ENCODE measurements at places on chromosomes 1 and 21.

DNA sequence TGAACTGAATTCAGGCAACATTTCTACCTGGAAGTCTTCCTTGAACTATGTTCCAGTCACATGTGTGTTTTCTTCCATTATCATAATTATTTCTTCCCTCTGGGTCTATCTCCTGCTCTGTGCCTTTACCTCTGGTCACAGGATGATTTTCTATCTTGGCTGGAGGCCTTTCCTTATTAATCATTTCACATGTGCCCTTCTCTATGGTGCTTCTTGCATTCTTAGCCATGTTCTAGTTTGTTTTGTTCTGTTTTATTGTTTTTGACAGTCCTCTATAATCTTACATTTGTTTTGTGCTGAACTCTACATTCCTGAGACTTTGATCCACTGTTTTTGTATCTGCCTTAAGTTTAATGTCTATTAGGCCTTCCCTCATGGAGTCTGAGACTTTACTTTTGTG is 51.0 kb downstream of the SGIP1 start:
- DNase-seq: no peak

GRCh38 chr1:24459551-24460266 is 42.9 kb upstream of the RCAN3 start:
- no peak for DNase-seq

- no peak for DNase-seq
Observed at GRCh38 chr1:21435646-21436487, 4.1 kb upstream of the NBPF3 start.

DNA sequence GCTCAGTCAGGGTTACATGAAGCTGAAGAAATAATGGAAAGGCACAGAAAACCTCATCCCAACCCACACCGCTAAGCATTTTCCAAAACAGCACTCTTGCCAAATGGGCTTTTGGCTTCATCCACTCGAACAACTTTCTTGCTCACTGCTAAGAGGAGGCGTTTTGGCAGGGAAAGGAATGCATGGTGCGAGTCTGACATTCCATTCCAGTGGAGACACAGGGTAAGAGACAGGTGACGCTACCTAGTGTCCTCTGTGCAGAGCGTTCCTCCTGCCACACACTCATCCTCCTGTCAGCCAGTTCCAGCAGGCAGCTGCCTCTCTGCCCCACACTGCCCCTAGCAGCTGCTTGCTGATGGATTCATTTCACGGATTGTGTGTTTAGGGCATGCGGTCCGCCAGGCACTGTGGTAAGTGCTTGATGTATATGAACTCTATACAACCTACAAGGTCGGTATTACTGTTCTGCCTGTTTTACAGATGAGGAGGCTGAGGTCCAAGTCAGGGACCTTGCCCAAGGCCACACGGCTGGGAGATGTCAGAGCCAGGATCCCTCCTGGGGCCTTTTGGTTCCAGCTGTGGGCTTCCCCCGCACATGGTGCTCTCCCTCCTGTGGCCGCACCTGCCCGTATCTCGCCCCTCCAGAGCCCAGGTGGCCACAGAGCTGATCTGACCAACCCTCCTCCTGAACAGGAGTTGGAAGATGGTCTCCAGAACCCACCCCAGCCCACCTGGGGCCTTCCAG is 25.7 kb upstream of the BACE2 start:
- DNase-seq: no peak

DNA sequence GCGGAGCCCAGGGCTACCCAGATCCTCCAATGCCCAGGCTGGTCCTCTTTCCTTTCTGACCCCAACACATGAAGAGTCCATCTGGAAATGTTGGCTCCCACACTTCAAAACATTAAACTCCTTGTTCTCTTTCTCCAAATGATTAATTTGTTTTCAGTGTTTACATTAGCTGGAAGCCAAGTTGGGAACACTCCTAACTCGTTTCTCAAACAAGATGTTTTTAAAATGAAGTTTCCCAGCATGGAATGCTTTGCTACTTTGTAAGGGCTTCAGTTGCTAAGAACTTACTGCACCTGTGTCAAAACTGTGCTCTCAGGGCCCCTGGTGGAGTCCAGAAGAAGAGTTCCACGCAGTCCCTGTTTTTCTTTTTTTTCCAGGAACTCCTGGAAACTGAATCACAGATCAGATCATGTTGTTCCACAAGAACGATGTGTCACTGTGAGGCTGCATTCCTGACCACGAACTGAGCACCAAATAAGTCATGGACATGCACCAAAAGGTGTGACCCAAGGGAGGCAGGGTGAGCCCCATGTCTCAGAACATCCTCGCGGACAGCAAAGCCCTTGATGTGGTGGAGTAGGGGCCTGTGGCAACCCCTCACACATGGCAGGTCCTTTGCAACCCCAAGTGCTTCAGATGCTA is 257.3 kb downstream of the KCNJ6 start:
- DNase-seq: no peak

- DNase-seq: no peak
Observed at GRCh38 chr21:44914176-44914874, 6.4 kb downstream of the ITGB2 start.

DNA sequence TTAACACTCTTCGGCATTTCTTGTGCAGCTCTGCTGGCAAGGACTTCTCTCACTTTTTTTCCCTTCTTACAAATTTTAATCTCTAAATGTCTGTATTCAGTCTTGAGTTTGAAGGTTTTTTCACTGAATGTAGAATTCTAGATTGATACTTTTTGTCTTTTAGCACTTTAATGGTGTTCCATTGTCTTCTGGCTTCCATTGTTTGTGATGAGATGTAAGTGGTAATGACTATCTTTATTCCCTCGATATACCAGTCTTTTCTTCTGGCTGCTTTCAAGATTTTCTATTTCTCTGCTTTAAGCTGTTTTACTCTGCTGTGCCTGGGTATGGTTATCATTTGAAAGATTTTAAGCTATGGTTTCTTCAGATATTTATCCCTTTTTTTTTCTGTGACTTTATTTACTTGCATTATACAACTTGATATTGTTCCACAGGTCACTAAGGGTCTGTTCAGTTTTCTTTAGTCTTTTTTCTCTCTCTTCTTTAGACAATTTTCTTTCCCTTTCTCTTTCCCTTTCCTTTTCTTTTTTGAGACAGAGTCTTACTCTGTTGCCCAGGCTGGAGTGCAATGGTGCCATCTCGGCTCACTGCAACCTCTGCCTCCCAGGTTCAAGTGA is 35.8 kb downstream of the DYRK1A start:
- DNase-seq: no peak

DNA sequence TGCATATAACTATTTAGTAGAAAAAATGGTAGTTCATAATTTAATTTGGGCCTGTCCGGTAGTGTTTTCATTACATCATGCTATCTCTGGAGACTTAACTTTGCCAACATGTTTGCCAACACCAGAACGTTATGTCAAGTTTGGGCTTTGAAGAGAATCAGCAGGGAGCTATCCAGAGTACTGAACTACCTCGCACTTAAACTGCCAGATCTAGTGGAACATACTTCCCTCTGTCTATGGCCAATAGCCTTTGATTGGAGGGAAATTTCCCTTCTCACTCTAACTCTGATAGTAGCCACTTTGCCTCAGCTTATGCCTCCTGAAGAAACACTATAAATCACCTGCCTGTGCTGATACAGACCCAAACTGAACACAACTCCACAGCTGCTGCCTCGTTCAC is 10.0 kb downstream of the LRRC53 start:
- DNase-seq: no peak

- DNase-seq: no peak
Observed at GRCh38 chr1:11898086-11898785, 28.0 kb downstream of the KIAA2013 start.

DNA sequence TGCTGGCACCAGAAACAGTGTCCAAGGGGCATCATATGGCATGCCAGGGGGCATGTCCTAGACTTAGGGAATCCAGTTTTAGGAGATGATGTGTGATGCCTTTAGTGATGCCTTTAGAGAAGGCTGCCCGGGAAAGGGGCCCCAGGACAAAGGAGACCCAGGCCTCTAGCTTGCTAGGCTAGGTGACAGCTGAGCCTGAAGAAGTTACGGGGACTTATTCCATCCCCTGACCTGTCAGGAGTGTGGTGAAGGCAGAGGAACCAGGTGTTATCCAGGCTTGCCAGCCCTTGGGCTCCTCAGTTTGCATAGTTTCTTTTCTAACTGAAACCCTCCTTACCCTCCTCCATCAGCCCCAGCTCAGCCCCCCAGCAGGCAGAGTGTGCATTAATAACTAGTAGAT is 269.7 kb upstream of the CSF3R start:
- DNase-seq: no peak

GRCh38 chr1:26022404-26022779 is 817 bp downstream of the EXTL1 start:
- no peak for DNase-seq

DNA sequence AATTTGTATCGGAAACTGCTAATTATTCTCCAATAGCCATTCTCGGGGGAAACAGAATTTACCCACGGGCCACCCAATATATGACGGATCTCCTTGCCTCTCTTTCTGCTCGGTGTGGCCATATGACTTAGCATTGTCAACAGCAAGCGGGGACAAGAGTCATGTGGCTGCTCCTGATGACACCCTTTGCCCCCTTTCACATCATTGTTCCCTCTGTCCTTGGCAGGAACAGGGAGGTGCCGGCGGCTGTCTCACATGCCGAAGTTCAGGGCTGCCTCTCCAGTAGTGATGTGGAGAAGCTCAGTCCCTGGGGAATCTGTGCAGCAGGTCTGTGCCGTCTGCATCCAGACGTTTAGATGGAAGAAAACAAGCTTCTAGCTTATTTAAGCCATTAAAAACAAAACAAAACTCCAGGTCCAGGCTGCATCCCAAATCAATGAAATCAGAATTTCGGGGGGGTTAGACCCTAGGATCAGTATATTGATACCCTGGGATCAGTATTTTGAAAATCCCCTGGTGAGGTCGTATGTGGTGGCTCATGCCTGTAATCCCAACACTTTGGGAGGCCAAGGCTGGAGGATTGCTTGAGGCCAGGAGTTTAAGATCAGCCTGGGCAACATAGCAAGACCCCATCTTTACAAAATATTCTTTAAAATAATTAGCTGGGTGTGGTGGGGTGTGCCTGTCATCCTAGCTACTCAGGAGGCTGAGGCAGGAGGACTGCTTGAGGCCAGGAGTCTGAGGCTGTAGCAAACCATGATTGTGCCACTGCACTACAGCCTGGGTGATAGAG is 10.8 kb downstream of the MYOM3 start:
- DNase-seq: no peak

GRCh38 chr1:184010788-184011187 is 26.7 kb downstream of the COLGALT2 start:
- DNase-seq: no peak

Measured in stimulated activated CD8-positive, alpha-beta memory T cell treated with anti-CD3 and anti-CD28 coated beads, Interleukin-2, amount 100 ng/mL, for 1 hour (primary cell).